ENCODE measurements at places on chromosomes 3 and 15.

- no peaks in the 10 kb centered on the region for H3K4me1 ChIP-seq
- H3K36me3 ChIP-seq = no peaks in the 10 kb centered on the region
- H3K27me3 ChIP-seq = no peaks in the 10 kb centered on the region
- H3K27ac ChIP-seq = no peak overlapping the region
- DNase-seq = no peak
Observed at GRCh38 chr3:16888785-16889607, 4.2 kb downstream of the PLCL2 start.

- H3K27ac ChIP-seq = no peak overlapping the region
- no peak overlapping the region for H3K4me3 ChIP-seq
- no peaks in the 10 kb centered on the region for H3K36me3 ChIP-seq
- H3K27me3 ChIP-seq = no peaks in the 10 kb centered on the region
- DNase-seq = no peak
Observed at GRCh38 chr3:184011937-184012889, 5.5 kb downstream of the ABCC5 start.

GRCh38 chr3:174072675-174073074 is 675.1 kb downstream of the NLGN1 start:
- no peaks in the 10 kb centered on the region for H3K4me1 ChIP-seq
- no peak for DNase-seq
- no peaks in the 10 kb centered on the region for H3K27me3 ChIP-seq
- no peak overlapping the region for H3K27ac ChIP-seq

GRCh38 chr3:150220041-150220440 is 188.1 kb upstream of the TSC22D2 start:
- no peak for DNase-seq
- no peaks in the 10 kb centered on the region for H3K4me1 ChIP-seq
- H3K27ac ChIP-seq = no peak overlapping the region
- H3K4me3 ChIP-seq = no peak overlapping the region
- no peaks in the 10 kb centered on the region for H3K27me3 ChIP-seq

- no peaks in the 10 kb centered on the region for H3K27me3 ChIP-seq
- H3K4me1 ChIP-seq = no peaks in the 10 kb centered on the region
- H3K36me3 ChIP-seq = no peaks in the 10 kb centered on the region
- no peak for DNase-seq
Observed at GRCh38 chr3:168085491-168086119, 10.1 kb downstream of the GOLIM4 start.

DNA sequence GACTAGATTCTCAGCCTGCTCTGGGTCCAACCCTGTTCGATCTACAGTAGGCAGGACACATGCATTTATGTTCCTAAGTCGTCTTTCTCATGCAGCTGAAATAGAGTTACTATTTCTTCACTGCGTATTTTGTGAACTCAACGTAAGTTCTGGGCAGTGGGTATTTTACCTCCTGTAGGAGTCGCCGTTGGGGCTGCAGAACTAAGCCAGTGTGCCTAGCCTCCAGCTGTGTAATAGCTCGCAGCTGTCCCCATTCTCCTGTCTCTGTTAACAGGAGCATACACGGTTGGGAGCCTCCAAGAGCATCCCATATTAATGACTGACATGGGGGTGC is 58.4 kb upstream of the HRH1 start:
- no peak overlapping the region for H3K4me3 ChIP-seq
- H3K27ac ChIP-seq = no peak overlapping the region

DNA sequence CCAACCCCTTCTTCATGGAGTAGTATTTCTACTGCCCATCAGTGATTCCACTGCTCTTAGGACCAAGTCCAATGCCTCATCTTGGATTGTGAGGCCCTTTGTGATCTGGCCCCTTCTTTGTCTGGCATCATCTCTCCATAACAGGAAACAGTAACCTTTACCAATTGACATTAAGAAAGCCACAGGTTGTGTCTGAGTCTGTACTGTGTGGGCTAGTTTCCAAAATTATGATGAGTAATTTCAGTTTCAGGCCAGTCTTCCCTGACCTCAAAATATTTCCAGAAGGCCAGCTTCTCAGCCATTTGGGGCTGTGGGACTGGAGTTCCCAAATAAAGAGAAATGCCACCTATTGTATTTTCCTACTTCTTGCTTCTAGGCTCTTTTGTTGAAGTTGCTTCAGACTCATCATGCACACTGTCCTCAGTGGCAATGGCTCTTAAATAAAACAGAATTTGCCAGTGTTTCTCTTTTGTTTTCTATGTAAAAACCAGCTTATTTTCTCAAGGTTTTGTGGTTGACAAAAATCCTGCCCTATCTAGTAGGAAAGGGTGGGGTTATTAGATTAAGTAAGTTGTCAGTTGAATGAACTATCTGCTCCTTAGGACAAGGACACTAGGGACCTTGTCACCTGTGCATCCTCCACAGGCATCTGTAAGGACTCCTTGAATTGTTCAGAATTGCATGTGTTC is 47.0 kb upstream of the ACKR4 start:
- H3K27me3 ChIP-seq = no peaks in the 10 kb centered on the region
- H3K4me1 ChIP-seq = no peaks in the 10 kb centered on the region
- DNase-seq = no peak
- H3K36me3 ChIP-seq = no peaks in the 10 kb centered on the region
- no peak overlapping the region for H3K4me3 ChIP-seq
